ENCODE measurements at places on chromosomes 7 and 10.

- DNase-seq, result no peak
Measured at GRCh38 chr7:77531038-77531437, 6.1 kb upstream of the PTPN12 start.

DNA sequence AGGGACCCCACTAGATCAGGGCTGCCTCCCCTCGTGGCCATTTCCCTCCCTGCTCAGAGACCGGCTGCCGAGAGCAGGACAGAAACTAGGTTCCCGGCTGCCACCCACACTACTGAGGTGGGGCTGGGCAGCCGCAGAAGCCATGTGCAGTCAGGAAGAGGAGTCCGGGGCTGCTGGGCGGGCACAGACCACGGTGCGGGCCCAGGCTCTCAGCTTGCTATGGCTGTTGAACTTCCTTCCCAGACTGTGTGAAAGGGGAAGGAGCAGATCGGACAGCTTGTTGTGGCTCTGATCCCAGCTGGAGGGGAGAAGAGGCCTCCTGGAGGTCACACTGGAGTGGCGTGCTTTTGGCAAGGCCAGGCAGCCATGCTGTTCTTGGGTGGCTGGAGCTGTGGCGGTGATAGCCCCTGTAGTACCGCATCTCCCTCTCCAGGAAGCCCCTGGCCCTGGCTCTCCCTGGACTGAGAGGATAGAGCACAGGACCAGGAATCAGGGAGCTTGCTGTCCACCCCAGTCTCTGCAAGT, 56.8 kb downstream of the HK1 start:
- no peak for DNase-seq

DNA sequence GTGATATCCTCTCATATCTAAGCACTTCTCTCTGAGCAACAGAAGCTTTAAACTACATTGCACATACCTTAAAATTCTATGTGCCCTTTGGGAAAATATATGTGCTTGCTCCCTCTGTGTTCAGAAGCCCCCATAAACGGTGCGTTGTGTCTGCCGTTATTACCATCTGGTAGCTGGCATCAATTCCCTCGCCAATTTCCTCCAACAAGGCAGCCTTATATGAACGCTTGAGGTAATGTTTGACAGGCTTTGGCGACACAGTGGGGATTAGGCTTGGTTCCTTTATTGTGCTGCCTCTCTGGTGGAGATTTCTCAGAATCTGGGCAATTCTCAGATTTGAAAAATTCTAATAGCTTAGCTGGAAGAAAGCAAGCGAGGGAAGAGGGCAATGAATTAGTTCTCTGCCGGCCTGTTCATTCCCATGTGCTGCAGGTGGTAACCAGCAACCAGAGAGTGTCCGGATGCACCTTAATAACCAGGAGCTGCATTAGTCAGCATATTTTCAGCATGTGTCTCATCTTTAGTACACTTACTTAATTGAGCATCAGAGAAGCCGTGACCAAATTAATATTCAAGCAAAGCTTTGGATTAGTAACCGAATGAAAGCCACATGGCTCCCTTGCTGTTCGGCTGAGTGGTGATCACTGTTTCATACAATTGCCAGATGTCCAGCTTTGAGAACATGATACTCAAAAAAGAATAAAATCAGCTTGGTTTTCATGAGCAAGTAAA, 7.3 kb upstream of the PPP1R17 start:
- no peak for DNase-seq

DNA sequence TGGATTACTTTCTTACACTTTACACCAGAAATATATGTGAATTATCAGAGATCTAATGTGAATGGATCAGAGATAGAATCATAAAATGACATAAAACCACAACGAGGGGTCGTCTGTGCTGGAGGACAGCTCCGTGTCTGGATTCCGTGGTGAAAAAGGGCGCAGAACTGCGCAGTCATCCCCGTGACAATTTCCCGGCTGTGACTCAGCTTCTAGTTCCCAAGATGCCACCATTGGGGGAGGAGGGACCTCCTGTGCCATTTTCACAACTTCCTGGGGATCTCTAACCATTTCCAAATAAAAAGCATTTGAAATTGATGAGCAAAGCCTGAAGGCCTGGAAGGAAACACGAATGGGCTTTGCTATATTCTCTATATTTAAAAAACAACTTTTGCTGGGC, 72.1 kb downstream of the PDGFA start:
- DNase-seq, result no peak

DNA sequence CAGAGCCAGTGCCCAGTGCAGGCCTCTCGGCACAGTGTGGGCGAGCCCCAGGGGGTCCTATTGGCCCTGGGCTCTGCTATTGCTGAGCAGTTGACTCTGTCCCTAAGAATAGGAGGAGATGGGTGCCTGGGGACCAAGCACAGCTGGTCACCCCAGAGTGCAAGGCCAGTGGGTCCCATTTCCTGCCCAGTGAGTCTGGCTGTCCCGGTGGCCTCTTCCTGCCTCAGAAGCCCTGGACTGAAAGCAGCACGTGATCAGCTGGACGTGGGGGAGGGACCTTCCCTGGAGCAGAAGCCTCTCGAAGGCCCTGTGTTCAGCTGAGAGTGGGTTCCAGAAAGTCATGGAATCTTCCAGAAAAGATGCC, 42.0 kb downstream of the PWWP2B start:
- no peak for DNase-seq

- DNase-seq, result no peak
Measured at GRCh38 chr7:2732959-2733584, 45.1 kb downstream of the AMZ1 start.

GRCh38 chr10:27153845-27154193, 365 bp downstream of the YME1L1 start:
- no peak for DNase-seq
